Stimulated activated CD8-positive, alpha-beta memory T cell treated with anti-CD3 and anti-CD28 coated beads, Interleukin-7, amount 100 ng/mL, for 4 hours (primary cell): ENCODE measurements at places on chromosomes 7 and 10.

- no peak for DNase-seq
Observed at GRCh38 chr7:39099146-39099545, 121.4 kb downstream of the POU6F2 start.

GRCh38 chr10:103215601-103216000, 22.5 kb upstream of the NT5C2 start:
- DNase-seq: no peak

GRCh38 chr10:44857363-44858016, 53.6 kb upstream of the TMEM72 start:
- DNase-seq: peak; percentile 23

DNA sequence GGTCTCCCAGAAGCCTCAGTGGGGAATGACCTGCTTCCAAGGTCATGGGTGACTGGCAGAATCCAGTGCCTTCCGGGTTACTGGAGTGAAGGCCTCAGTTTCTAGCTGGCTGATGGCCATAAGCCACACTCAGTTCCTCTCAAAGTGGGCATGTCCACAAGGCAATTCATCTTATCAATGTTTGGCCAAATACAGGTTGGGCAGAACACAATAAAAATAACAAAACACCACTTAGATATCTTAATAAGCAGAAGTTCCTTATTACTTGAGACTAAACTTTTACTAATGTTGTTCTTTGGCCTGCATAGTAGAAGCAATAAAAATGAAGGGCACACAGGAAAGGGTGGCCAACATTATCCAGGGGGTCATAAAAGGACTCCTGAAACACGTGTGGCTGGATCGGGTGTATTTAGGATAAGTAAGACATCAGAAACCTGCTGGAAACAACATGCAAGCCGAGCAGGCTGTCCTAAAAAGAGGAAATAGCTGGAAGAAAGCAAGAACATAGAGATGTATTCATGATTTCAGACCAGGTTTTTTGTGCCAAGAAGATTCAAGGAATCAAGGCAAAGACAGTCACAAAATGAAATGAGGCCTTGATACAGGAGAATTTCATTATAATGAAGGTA, 19.6 kb upstream of the AKR1C2 start:
- no peak for DNase-seq

DNA sequence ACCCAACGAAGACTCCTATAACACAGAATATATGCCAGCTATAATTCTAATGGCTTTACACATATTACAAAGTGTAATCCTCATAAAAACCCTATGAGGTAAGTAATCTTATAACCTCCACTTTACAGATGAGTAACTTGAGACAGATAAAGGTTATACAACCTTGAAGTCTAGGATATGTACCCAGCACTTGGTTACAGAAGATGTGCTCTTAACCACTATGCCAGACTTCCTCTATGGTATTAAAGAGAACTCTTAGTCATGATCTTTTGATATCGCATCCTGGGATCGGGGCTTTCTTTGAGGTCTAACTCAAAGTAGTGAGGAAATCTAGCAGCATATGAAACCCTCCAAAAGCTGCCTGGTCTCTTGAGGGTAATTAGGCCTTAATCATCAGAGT, 319.2 kb upstream of the LRRN3 start:
- no peak for DNase-seq

DNA sequence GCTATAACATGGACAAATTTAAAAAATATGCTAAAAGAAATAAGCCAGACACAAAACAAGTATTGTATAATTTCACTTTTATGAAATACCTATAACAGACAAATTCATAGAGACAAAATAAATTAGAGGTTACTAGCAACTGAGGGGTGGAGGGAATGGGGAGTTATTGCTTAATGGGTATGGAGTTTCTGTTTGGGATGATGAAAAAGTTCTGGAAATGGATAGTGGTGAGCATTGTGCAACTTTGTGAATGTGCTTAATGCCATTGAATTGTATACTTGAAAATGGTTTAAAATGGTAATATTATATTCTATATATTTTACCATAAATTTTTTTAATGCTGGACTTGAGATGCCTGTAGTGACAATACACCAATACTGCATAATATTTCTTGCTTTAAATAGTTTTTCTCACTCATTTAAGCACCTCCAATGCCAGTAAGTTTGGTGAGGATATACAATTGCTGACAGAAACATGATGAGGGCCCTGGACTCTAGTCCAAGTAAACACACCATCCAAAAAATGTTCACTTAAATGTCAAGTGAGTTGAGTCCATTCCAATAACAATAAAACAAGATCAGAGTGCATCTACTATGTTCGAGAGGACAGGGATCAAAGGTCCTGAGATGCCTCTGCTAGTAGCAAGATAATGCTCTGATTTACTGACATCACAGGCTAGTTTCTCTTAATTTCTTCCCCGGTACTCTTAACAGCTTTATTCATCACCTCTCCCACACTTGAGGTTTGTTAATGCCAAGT, 71.9 kb downstream of the NT5C2 start:
- DNase-seq: no peak

GRCh38 chr7:105098863-105099515, 85.0 kb downstream of the KMT2E start:
- no peak for DNase-seq

DNA sequence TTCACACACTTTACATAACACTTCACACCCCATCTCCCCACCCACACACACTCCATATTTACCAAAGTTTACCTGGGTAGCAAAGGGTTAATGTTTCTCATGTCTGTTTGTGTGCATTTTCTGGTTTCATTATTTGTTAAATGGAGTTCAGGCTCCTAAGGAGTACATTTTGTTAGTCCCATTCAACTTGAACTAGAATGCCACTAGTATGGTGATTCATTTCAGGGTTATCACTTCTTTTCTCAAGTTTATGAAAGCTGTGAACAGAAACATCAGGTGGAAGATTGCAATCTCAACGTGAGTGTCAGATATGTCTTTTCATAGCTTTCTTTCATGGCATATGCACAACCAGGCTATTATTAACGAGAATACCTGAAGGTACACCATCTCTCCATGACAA, 1027.5 kb downstream of the GATA3 start:
- no peak for DNase-seq
